Activated T-cell treated with anti-CD3 and anti-CD28 coated beads, Interleukin-2, amount 50 U/mL, for 24 hours (primary cell): ENCODE measurements at places on chromosomes 2 and 18.

DNA sequence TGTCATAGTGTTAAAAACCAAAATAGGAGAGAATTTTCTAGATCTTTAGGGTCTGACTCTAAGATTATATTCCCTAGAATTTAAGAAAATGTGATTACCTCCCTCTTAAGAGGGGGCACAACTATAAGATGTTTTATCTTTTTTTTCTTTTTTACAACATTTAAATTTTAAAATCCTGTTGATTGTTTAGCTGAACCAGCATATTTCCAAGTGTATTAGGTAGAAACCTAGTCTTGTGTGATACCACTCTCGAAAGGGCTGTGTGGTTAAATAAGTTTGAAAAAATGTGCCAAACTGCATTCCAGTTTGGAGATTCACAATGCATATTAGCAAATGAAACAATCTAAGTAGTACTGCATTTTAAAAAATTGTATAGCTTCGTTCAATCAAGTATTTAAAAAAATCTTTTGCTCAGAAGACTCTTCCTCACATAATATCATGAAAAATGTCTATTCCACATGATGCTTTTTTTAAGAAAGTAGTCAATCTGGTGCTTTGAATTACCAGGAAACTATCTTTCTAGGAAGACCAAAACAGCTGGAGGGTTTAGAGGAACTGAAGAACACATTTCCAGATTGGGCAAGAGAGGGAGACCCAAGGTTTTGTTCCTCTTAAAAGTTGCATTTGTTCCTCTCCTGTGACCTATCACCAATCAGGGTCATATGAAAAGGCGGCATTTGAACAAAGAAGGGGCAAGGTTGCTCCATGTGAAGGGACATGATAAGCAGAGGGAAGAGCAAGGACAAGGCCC lies 98.8 kb downstream of the DPP4 start:
- DNase-seq, result no peak

- DNase-seq, result no peak
Measured at GRCh38 chr2:201790291-201790690, 9.6 kb upstream of the ALS2 start.

- no peak for DNase-seq
Measured at GRCh38 chr2:39091543-39091942, 29.3 kb downstream of the SOS1 start.

- peak; percentile 51 for DNase-seq
Measured at GRCh38 chr18:51171223-51171622, 26.3 kb downstream of the MEX3C start.

GRCh38 chr2:23293731-23294130 lies 91.2 kb upstream of the KLHL29 start:
- no peak for DNase-seq

DNA sequence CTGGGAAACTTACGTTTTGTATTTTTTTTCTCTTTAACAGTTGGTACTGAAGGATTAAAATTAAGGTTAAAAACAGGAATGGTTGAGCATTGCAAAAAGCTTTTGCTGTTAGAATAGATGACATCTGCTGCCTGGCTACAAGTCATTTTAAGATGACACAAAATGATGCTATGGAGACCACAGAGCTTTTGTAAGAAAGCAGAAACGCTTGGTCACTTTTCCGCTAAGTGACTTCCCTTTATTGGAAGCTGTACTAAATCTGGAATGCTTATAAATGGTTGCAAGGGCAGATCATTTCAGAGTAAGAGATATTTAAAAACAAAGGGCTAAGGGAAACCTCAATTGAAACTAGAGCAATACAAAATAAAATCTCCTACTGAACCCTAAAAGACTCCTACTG lies 544.0 kb downstream of the STK39 start:
- DNase-seq, result no peak

GRCh38 chr2:8125741-8126711 lies 555.8 kb upstream of the ID2 start:
- no peak for DNase-seq

- DNase-seq, result no peak
Measured at GRCh38 chr18:7562491-7562890, 4.6 kb upstream of the PTPRM start.

DNA sequence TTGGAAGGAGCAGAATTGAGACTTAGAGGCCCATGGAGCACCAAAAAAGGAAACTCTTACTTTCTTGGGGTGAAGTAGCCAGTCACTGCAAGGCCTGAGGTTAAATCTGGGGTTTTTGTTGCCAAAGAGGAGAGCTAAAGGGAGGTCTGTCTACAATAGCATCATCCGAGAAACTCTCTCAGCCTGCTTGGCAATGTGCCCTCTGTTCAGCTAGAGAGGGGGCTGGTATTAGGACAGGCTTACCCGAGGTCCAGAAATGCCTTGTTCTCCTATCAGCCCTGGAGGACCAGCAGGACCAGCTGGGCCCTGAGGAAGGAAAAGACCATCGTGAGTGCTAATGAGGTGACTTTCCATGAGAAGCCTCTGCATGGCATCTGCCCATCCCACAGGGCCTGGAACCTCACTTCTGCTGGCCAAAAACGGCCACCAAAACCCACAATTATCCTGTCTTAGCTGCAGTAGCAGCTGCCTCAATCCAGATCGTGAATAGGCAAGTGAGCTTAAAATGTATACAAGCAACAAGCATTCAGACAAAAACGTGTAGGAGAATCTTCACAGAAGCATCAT lies 61.6 kb downstream of the COL6A3 start:
- no peak for DNase-seq

- DNase-seq, result no peak
Measured at GRCh38 chr2:159185401-159186130, 100.9 kb downstream of the WDSUB1 start.

DNA sequence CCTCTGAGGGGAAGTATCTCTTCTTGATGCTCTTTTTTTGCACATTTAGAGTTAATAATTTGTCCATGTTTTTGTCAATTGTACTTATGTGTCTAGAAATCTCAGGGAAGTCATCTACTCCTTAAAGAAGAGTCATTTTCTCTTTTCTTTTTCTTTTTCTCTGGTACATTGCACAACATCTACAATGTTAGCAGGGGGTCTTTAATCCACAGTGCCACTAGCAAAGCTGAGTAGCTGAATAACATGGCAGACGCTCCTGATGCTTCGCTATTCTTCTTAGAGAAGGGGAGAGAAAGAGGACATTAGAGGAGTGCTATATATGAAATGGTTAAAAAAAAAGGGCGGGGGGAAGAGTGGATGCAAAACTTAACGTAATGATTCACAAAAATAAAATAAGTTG lies 399.6 kb upstream of the CWC22 start:
- no peak for DNase-seq

DNA sequence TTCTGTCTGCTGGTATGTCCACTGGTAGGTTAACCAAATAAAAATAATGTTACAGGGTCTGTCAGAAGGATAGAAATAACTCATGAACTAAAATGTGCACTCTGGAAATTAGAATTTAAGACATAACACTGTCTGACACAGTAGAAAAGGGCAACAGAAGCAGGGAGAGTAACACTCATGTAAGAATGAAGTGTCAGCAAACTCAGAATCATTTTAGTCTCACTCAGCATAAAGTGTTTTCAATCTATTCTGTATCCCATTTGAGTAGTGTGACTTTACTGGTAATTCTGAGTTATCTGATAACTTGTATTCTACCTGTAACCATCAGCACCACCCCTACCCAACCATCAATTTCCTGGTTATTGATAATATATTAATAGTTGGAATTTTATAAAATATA lies 68.3 kb downstream of the PIAS2 start:
- no peak for DNase-seq

GRCh38 chr2:58057707-58058530 lies 11.3 kb downstream of the VRK2 start:
- DNase-seq, result no peak

- DNase-seq, result peak; percentile 84
Measured at GRCh38 chr2:217756375-217757107, 246.3 kb downstream of the TNS1 start.

DNA sequence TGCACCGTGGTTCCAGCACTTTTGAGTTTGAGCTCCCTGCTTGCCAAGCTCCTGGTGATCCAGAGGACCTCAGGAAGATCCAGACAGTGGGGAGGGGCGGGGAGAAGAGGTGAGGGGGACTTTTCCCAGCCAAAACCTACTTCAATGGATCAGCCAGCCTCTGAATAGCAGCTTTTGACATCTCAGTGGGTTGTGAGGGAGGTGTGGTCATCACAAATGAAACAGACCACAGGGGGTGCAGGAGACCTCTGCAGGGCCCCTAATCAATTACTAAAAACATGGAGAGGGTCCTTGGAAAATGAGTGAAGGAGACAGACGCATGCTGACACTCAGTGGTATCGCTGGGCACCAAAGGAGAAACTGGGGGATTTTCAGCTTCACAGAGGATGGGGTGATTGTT lies 372.7 kb downstream of the ZNF521 start:
- no peak for DNase-seq

DNA sequence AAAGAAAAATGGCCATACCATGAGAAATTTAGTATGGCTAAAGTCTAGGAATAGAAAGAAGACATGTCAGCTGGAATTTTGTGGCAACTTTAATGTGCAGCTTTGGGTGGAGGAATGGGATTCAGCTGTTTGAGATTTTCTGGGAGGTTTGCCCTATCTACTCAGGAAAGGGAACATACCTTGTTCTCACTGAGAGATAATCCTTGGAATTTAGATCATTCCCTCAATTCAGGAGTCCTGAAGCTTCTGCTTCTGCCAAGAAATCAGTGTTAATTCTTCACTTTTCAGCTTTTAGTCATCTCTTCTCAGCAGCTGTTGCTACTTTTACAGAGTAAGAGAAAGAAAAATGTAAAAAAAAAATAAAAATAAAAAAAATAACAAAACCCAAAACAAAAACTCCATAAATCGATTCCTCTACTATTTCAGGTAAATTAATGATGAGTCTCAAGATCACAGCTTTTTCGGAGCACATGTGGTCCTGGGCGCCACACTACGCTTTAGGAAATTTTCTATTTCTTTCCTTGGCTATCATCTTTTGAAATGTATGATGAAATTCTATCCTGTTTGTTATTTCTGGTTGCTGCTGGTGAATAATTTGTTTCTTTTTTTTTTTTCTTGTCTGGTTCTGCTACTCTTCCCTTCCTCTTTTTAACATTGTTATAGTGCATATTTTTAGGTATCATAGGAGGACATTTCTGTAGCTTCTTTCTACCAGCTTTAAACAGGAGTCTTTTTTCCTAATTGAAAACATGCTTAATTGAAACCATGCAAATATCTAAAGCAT lies 18.9 kb upstream of the BAZ2B start:
- DNase-seq, result no peak

GRCh38 chr2:226308986-226309385 lies 490.6 kb downstream of the IRS1 start:
- DNase-seq, result no peak

GRCh38 chr18:37483221-37483971 lies 82.2 kb downstream of the CELF4 start:
- no peak for DNase-seq
